Muscle of arm (tissue), 14 donors: ENCODE measurements at places on chromosomes 7 and 10.

GRCh38 chr7:44145969-44146911, 5.1 kb upstream of the MYL7 start:
- DNase-seq, result peak; percentile 57

GRCh38 chr7:74070619-74070921, 13.0 kb upstream of the LIMK1 start:
- no peak for DNase-seq

DNA sequence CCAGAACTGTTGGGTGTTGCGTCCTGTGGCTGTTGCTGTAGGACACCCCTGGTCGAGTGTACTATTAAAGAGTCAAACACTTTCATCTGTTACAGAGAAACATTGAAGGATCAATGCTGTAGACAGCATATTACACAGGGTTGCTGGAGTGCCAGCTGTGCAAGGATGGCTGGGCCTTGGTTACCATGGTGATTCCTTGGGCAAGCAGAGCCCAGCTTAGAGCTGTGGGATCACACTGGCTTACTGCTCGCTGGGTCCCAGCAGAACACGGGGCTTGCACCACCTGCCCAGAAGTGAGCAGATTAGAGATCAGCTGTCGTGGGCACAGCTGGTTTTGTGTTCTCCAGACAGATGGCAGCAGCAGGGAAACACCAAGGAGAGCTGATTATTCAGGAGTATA, 76.0 kb downstream of the GPR141 start:
- DNase-seq, result no peak

DNA sequence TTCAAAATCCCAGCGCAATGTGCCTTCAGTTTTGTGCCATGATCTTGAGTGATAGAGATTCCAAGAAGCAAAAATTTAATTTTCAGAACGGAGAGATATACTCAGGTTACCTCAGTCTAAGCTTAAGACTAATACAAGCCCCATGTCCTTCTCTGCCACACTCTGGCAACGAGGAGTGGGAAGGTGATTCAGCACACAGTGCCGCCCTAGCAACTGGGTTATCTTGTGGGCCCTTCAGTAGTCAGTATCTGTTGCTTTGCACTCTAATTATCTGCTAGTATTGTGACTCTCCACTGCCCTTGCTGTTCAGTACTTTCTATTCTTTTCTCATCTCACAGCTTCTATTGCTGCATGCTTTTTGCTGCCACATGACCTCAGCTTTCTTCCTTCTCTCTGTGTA, 39.2 kb upstream of the MKLN1 start:
- DNase-seq, result no peak

DNA sequence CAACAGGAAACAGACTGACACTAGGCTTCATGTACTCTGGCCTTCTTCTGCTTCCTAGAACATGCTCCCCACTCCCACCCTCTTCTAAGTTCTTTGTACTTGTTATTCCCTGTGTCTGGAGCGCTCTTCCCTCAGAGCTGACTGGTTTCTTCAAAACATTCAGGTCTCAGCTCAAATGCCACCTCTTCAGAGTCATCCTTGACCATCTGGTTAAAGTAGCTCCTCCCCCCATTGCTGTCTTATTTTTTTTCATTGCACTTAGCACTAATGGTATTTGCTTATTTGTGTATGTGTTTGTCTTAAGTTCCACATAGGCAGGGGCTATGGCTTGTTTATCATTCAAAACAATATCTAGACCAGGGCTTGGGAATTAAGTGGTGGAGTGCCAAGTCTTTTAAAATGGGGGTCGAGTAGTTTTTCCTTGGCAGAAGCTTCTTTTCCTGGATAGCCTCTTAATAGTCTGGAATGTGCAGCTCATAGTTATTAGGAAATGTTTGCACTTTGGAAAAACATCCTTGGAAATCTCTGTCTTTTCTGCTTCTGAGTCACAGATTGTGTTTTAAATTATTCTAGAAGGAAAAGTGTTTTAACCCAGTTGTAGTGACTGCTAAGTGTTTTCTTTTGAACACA, 60.0 kb downstream of the RALA start:
- DNase-seq, result peak; percentile 57

DNA sequence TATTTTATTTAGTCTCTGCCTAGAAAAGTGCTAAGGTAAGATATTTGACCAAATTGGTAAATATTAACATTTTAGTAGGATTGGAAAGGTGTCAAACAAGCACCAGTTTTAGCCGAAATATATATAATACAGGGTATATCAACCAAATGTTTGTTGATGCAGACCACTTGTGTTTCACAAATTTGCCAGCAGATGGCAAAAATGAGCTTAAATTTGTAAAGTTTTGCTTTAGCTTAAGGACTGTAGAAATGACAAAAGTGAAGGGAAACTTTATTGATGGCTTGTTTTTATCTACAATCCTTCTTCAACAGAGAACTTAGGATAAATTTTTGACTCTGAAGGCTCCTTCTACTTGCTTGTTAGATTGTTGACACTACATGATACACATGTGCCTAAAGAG, 4.8 kb upstream of the POLR1F start:
- peak; percentile 40 for DNase-seq

- no peak for DNase-seq
Observed at GRCh38 chr7:34034728-34035127, 129.4 kb downstream of the BMPER start.

- DNase-seq, result no peak
Observed at GRCh38 chr10:84395581-84395980, 67.2 kb downstream of the CCSER2 start.

GRCh38 chr10:33120275-33120674, 162.2 kb upstream of the ITGB1 start:
- no peak for DNase-seq

- no peak for DNase-seq
Observed at GRCh38 chr10:131213741-131214505, 97.6 kb downstream of the TCERG1L start.

DNA sequence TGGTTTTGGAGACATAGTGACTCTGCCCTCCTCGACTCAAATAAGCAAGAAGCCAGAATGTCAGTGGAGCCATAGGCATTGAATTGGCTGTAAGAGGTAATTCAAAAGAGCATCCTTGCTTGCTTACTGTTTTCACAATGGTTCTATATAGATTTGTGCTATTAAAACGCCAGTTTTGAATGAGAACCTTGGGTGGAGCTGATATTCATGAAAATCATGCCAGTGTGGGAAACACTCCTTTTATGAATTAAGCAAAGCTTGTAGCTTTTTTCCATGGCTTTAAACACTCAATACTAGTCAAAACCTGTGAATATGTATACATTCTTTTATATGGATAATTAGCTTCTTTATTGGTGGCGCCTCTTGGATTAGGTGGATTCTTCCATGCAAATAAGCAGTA, 252.5 kb downstream of the SLC25A13 start:
- no peak for DNase-seq

GRCh38 chr10:49369216-49370162, 26.4 kb downstream of the DRGX start:
- DNase-seq, result no peak

- no peak for DNase-seq
Observed at GRCh38 chr7:17019106-17019505, 137.3 kb upstream of the AGR3 start.

- DNase-seq, result no peak
Observed at GRCh38 chr10:52064084-52064845, 249.8 kb upstream of the DKK1 start.

DNA sequence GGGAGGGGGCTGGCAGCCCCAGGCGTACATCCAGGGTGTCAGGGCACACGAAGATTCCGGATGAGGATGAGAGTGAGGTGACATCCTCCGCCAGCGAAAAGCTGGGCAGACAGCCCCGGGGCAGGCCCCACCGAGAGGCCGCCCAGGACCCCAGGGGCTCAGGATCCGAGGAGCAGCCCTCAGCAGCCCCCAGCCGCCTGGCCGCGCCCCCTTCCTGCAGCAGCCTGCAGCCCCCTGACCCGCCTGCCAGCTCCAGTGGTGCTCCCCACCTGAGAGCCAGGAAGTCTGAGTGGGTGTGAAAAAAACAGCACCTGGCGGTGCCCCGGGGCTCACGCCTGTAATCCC, 3.2 kb downstream of the GJD4 start:
- no peak for DNase-seq

GRCh38 chr10:109616359-109616980, 306.8 kb downstream of the XPNPEP1 start:
- DNase-seq, result no peak

- no peak for DNase-seq
Observed at GRCh38 chr7:15647309-15647708, 39.2 kb downstream of the MEOX2 start.

GRCh38 chr10:14707481-14707880, 67.2 kb downstream of the FAM107B start:
- DNase-seq, result no peak

DNA sequence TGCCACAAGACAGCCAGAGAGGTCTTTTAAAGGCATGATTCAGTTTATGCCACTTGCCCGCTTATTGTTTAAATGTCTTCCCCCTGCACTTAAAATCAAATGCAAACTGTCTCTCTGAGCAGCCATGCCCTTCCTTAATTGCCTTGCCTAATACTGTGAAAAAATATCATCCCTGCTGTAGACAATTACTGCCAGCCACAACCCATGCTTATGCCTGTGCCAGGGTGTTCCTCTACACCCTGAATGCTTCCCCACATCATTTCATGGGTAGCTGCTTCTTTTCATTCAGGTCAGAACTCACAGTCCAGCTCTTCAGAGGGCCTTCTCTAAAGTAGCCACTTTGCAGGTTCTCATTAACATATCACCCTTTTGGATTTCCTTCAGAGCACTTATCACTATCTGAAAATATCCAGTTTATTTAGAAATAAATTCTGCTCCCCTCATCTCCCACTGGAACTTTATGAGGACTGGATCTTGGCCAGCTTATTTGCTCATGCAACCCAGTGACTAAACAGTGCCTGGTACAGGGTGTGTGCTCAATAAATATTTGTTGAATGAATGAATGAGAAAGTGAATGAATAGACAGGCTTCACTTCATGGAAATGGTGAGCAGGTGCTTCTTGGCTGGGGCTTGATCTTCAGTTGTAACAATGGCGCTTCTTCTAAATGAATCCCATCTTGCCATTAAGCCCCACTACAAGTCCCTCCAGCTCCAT, 162.4 kb upstream of the MDFIC start:
- DNase-seq, result no peak

GRCh38 chr7:3089493-3089892, 45.8 kb upstream of the CARD11 start:
- DNase-seq, result no peak

DNA sequence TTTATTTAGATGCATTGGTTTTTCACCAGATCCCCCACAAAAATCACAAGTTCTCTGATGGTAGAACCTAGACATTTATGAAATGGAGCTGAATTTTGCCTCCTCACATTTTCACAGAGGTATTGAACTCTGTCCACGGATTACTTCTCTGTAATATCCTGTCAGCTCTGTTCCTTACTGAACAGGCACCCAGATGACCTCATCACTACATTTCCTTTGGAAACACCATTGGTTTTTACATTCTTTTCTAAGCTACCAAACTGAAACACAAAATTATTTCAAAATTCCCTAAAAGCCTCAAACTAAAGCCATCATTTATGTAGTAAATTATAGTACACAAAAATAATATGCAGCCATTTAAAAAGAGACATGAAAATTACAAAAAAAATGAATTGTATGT, 98.3 kb upstream of the KCNIP2 start:
- DNase-seq, result no peak

- DNase-seq, result no peak
Observed at GRCh38 chr10:52436664-52437063, 122.6 kb downstream of the DKK1 start.

- no peak for DNase-seq
Observed at GRCh38 chr10:131997366-131998049, 15.8 kb upstream of the BNIP3 start.
